ENCODE measurements at places on chromosomes 3 and 15.
A peak's percentile ranks its signal among the peaks of the same experiment; 100 is the strongest.

DNA sequence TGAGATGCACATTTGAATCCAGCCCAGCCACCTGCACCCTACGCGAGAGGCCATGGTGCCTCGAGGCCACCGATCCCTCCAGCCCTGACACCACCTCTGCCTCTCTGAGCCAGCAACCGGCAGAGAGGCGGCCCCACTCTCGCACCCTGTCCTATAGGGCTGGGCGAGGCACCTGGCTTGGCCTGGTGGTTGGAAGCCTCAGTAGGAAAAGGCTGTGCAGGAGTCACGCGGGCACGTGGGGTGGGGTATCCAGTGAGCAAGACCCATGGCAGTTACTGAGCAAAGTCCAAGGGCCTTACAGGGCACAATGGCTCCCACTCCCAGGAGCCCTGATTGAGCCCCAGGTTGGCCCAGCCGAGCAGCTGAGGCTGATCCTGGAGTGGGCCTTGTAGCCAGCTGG, 12.4 kb upstream of the DUSP7 start:
- DNase-seq, result no peak

DNA sequence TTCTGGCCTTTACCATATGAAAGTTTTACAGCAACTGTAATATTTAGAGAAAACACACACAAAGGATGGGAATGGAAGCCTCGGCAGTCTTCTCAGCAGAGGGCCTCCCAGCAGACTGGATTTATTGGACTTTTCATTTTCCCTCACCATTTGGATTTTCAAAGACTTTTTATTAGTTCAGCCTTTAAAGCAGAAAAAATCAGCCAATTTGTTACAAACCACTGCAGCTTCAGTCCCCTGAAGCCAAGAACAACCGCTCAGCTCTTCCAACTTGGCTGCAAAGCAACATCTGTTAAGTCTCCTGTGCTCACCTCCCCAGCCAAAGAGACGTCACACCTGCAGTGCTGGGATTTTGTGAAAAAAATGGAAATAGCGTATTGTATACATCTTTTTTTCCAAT, 120.8 kb downstream of the GMPS start:
- no peak for DNase-seq

GRCh38 chr3:69951616-69952015, 47.9 kb upstream of the SAMMSON start:
- no peak for DNase-seq

- DNase-seq, result peak; percentile 59
These were observed 28.5 kb downstream of the BTD start for GRCh38 chr3:15629860-15630597.

- no peak for DNase-seq
These were observed 97.4 kb upstream of the KLF13 start for GRCh38 chr15:31228980-31229826.

DNA sequence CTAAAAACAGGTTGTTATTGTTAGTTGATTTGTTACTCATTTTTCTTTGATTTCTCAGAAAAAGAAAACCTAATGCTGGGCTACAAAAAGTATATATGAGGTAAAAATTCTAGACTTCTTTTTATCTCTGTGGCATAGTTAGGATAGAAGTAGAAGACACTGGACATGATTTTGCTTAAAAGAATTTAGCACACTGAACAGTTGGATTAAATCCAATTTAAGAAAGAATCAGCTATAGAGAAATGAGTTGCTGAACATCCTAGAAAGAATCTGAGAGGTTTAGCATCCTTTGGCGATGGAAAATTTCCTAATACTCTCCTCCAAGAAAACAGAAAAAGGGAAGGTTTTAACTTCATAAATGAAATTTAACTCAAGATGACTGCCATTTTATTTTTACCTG, 259.7 kb downstream of the TBL1XR1 start:
- DNase-seq, result no peak

Data from AG09309 (cell line).